ENCODE measurements at places on chromosomes 7 and 10.
A peak's percentile ranks its signal among the peaks of the same experiment; 100 is the strongest.

- no peak overlapping the region for H3K4me3 ChIP-seq
- H3K27me3 ChIP-seq: no peaks in the 10 kb centered on the region
- H3K27ac ChIP-seq: no peak overlapping the region
- peaks cover 6% of the 10 kb centered on the region for H3K36me3 ChIP-seq
Observed at GRCh38 chr7:31074120-31074383, 21.9 kb downstream of the ADCYAP1R1 start.

GRCh38 chr7:55144333-55145317, 125.8 kb downstream of the EGFR start:
- peak; percentile 69 for DNase-seq
- H3K4me3 ChIP-seq: no peak overlapping the region
- no peaks in the 10 kb centered on the region for H3K36me3 ChIP-seq
- H3K27ac ChIP-seq: no peak overlapping the region
- H3K4me1 ChIP-seq: peaks cover 3% of the 10 kb centered on the region

DNA sequence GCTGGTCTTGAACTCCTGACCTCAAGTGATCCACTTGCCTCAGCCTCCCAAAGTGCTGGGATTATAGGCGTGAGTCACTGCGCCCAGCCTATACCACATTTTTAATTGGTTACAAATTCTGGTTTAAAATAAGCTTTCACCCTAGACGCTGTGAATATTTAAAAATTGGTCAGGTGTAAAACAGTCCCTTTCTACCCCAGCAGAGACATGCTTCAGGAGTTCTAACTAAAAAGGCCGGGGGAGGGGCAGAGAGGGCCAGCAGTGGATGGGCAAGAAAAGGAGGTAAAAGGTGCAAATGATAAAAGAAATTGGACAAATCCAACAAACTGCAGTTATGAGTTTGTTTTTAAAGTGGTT, 70.0 kb downstream of the WAPL start:
- no peak overlapping the region for H3K27ac ChIP-seq
- DNase-seq: no peak
- H3K4me1 ChIP-seq: no peaks in the 10 kb centered on the region
- peaks cover 73% of the 10 kb centered on the region for H3K36me3 ChIP-seq
- H3K4me3 ChIP-seq: no peak overlapping the region

DNA sequence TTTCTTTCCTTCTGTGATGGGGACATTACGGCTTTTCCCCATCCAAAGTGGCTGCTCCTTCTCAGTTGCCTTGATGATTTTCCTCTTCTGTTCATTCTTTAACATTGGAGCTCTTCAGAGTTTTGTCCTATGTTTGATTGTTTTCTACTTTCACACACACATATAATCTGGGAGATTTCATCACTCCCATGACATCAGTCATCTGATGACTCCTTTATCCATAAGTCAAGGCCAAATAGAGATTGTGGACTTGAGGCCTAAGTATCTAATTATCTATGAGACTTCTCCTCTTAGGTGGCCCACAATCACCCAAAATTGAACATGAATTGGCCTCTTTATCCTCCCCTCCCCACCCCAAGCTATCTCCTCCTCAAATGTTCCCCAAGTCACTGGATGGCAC, 5.3 kb upstream of the COL1A2 start:
- H3K27me3 ChIP-seq: peaks cover 7% of the 10 kb centered on the region
- peaks cover 26% of the 10 kb centered on the region for H3K4me1 ChIP-seq
- H3K27ac ChIP-seq: no peak overlapping the region
- DNase-seq: no peak
- H3K4me3 ChIP-seq: no peak overlapping the region
- H3K36me3 ChIP-seq: no peaks in the 10 kb centered on the region

GRCh38 chr10:62880162-62880561, 64.0 kb upstream of the EGR2 start:
- peaks cover 15% of the 10 kb centered on the region for H3K4me1 ChIP-seq
- no peak for DNase-seq
- peaks cover 3% of the 10 kb centered on the region for H3K27me3 ChIP-seq
- H3K36me3 ChIP-seq: no peaks in the 10 kb centered on the region
- no peak overlapping the region for H3K4me3 ChIP-seq
- no peak overlapping the region for H3K27ac ChIP-seq

DNA sequence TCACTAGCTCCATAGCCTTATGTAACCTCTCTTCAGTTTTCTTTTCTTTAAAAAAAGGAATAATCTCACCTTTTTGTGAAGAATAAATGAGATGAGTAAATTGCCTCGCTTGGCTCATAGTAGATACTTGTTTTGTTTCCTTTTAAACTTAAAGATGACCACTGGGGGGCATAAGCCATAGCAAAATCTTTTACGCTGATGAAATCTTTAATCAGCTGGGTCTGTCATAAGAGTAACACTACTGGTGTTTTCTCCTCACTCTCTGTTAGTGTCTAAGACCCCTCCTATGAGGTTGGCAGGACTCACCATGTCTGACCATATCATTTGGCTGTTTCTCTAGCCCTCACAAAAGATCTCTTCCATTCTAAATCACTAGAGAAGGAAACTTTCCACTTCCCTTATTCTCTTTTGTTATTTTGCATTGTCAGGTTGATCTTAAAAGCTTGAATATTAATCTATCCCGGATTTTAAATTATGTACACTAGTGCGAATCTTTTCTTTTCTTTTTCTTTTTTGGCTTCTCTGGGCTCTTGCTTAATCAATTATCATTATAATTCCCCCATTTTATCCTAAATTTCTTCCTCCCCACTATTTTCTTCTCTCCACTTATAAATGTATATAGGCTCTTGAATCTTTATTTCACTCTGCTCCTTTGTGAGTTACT, 12.5 kb downstream of the STAG3 start:
- H3K27ac ChIP-seq: no peak overlapping the region
- no peak overlapping the region for H3K4me3 ChIP-seq
- no peaks in the 10 kb centered on the region for H3K4me1 ChIP-seq
- no peak for DNase-seq

GRCh38 chr10:73218431-73219191, 28.4 kb downstream of the DNAJC9 start:
- no peak for DNase-seq
- no peak overlapping the region for H3K4me3 ChIP-seq
- H3K36me3 ChIP-seq: 0 out of 2 replicates have a peak, but pooled peaks cover 3% of the 10 kb centered on the region
- no peaks in the 10 kb centered on the region for H3K4me1 ChIP-seq

DNA sequence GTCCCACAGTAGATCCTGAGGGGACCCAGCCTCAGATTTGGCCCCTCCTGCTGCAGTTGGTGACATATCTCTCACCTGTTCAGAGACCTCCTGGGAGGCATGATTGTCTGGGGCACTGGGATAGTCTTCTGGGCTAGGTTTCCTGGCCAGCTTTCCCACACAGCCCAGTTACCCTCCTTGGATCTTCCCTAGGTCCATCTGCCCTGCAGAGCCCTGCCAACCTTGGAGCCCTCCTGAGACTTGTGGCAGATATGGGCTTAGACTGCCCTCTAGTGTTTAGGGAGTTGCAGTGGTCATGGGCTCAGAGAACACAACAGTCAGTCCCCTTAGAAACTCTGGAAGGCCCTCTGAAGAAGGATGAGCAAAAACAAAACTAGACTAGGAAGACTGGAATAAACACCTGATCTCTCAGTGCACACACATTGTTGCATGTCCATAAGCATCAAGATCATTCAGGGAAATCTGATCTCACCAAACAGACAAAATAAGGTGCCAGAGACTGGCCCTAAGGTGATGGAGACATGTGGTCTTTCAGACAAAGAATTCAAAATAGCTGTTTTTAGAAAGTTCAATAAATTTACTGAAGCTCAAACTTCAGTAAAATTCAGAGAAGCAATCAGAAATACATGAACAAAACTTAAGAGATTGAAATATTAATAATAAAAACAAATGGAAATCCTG, 324.6 kb downstream of the ATRNL1 start:
- no peaks in the 10 kb centered on the region for H3K4me1 ChIP-seq
- H3K27ac ChIP-seq: no peak overlapping the region
- H3K4me3 ChIP-seq: no peak overlapping the region
- no peaks in the 10 kb centered on the region for H3K36me3 ChIP-seq
- H3K27me3 ChIP-seq: no peaks in the 10 kb centered on the region

DNA sequence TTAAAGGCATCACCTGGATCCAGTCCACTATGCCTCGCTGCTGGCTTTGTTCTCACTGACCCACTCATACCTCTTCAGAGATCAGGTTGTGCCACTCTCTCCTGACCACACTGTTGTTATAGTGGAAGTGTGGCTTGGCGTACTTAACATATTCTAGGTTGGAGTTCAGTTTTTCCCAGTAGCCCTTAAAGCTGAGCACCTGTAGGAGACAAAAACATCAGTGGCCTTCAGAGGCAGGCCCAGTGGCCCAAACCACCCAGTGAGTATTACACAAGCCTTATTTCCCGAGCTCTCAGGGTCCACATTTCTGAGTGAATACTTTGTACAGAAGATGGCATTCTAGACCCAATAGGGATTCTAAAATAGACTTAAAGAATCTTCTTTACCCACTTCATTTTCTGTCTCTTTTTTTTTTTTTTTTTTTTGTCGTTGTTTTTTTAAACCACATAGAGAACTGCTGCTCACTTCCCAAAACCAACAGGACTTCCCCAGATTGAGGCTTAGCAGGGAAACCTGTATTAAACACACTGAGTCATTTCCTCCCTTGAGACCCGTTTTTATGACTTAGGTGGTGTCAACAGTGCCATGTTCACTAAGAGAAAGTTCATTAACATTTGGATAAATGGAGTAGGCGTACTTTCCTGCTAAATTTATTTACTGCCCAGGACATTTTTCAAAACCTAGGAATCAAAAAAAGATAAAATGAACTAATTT, 85.8 kb downstream of the GSAP start:
- no peak overlapping the region for H3K27ac ChIP-seq
- no peak overlapping the region for H3K4me3 ChIP-seq
- H3K27me3 ChIP-seq: no peaks in the 10 kb centered on the region
- peaks cover 11% of the 10 kb centered on the region for H3K4me1 ChIP-seq
- DNase-seq: no peak

- H3K36me3 ChIP-seq: no peaks in the 10 kb centered on the region
- H3K4me1 ChIP-seq: peaks cover 28% of the 10 kb centered on the region
- peak overlapping the region; percentile 82 for H3K4me3 ChIP-seq
Observed at GRCh38 chr10:119686465-119687191, 35.4 kb downstream of the BAG3 start.

- no peak overlapping the region for H3K27ac ChIP-seq
- H3K4me1 ChIP-seq: no peaks in the 10 kb centered on the region
- H3K4me3 ChIP-seq: no peak overlapping the region
Observed at GRCh38 chr10:24929056-24929544, 23.3 kb downstream of the PRTFDC1 start.

GRCh38 chr10:11249152-11249807, 231.6 kb downstream of the CELF2 start:
- 0 out of 2 replicates have a peak overlapping the region, but pooled peaks have one; percentile 1 for H3K27ac ChIP-seq
- DNase-seq: no peak
- H3K36me3 ChIP-seq: no peaks in the 10 kb centered on the region
- no peak overlapping the region for H3K4me3 ChIP-seq

DNA sequence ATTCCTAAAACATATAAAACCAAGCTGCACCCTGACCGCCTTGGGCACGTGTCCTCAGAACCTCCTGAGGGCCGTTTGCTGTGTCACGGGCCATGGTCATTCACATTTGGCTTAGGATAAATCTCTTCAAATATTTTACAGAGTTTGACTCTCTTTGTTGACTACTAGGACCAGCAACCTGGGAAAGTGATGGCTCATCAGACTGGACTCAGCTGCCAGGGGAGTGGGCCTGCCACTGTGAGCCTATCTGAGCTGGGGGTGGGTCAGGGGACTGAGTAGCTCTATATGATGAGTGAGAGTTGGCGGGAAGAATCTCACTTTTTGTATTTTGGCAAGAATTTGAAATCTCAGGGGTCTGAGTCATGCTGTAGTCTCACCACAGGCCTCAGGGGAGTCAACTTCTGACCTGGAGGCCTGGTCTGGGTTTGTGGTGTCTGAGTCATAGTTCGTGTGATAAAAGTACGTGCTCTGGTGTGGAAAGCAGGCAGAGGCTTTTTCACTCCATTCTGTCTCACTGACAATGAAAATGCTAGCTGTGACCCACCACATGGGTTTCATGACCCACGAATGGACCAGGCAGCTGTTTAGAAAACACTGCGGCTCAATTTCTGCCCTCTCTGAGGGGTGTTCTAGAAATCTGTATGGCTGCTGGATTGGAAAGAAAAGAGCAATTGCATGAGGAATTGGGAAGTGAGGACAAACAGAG, 4.2 kb upstream of the UPP1 start:
- H3K27me3 ChIP-seq: no peaks in the 10 kb centered on the region
- no peak for DNase-seq
- no peaks in the 10 kb centered on the region for H3K36me3 ChIP-seq

- H3K4me1 ChIP-seq: peaks cover 13% of the 10 kb centered on the region
- no peak overlapping the region for H3K4me3 ChIP-seq
- H3K27me3 ChIP-seq: no peaks in the 10 kb centered on the region
Observed at GRCh38 chr7:91187061-91187460, 77.2 kb upstream of the FZD1 start.

GRCh38 chr7:45923290-45923689, 2.2 kb upstream of the IGFBP3 start:
- no peaks in the 10 kb centered on the region for H3K36me3 ChIP-seq
- peak; percentile 83 for DNase-seq
- no peak overlapping the region for H3K27ac ChIP-seq

GRCh38 chr7:25852211-25852938, 299.6 kb upstream of the NFE2L3 start:
- H3K27ac ChIP-seq: no peak overlapping the region
- peaks cover 18% of the 10 kb centered on the region for H3K4me1 ChIP-seq
- H3K36me3 ChIP-seq: no peaks in the 10 kb centered on the region
- DNase-seq: peak; percentile 53

DNA sequence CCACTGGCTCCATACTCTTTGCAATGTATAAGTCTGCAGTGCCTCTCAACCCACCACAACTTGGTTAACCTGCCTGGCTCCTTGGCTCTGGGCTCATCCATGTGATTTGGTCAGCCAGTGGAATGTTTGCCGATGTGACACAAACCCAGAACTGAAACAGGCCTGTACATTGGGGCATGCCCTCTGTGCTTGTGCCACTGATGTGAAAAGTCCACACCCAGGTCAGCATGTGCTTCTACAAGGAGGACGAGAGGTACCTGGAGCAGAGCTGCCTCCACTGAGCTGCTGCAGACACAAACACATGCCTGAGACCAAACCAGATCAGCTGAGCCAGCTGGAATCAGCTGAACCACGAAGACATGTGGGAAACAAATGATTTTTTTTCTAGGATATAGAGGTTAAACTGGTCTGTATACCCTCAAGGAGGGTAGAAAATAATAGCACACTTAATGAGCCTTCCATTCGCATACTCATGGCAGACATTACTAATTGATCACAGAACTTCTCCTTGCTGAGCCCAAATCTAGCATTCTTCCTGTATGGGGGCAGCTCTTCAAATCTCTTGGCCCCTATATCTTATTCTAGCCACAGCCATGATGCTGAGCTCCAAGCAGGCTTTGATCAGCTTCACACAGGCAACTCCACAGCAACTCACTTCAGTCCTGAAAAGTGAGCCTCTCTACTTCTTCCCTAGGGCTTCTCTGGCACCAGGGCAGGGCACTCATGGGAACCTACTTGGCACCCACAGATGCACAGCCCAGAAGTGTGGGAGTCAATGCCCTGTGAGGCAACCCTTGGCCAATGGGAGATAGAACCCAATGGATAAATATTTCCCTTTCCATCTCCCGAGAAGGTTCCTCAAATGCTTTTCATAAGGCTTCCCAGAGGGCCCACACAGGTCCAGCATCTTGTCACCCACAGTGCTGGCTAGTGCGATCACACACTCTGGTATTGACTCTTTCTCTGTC, 18.6 kb downstream of the PYROXD2 start:
- DNase-seq: no peak
- peaks cover 1% of the 10 kb centered on the region for H3K36me3 ChIP-seq
- H3K4me3 ChIP-seq: no peak overlapping the region
- H3K27ac ChIP-seq: no peak overlapping the region
- H3K4me1 ChIP-seq: no peaks in the 10 kb centered on the region
- H3K27me3 ChIP-seq: no peaks in the 10 kb centered on the region

Data from WTC11 (cell line).